CD4-positive, alpha-beta T cell treated with Interleukin-15 for 1 hour (primary cell): ENCODE measurements at places on chromosomes 1 and 21.

GRCh38 chr1:96048572-96049212 is 672.9 kb upstream of the PTBP2 start:
- no peak for DNase-seq

DNA sequence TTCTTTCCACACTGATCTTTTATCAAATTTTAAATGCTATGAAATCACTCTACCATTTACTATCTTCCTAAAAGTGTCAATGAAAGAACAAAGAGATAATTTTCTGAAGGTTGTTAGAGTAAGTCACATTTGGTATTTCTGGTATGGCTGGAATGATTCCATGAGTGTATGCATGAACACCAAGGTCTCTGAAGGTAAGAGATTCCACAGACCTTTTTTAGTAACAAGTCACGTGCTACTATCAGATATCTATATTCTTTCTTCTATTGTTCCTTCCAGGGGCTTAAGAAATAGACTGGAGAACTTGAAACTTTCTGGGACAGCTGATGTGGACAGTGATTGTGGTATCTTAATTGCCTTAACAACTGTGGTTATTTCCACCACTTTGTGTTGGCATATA is 265.0 kb downstream of the SDCCAG8 start:
- DNase-seq, result no peak

- DNase-seq, result no peak
These were observed 77.0 kb downstream of the IARS2 start for GRCh38 chr1:220170836-220171526.

DNA sequence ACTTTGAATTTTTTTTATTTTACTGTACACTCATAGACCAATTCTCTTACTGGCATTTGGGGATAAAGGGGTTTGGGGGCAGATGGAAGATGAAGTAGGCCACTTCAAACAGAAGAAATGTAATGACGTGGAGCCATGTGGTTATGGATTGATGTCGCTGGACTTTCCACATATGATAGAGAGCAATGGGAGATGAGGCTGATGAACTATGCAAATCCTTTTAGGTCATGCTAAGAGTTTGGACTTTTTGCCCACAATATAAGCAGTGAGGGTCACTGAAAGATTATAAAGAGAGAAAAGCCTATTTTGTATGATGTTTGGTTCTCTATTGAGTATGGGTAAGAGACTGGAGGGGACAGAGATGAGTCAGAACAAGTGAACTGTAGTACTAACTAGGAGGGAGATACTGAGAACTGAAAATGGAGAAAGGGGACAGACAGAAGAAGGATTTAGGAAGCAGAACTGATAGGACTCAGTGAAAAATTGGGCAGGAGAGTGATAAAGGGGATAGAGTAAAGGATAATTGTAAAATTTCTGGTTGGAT is 9.2 kb downstream of the C1orf21 start:
- DNase-seq, result no peak

DNA sequence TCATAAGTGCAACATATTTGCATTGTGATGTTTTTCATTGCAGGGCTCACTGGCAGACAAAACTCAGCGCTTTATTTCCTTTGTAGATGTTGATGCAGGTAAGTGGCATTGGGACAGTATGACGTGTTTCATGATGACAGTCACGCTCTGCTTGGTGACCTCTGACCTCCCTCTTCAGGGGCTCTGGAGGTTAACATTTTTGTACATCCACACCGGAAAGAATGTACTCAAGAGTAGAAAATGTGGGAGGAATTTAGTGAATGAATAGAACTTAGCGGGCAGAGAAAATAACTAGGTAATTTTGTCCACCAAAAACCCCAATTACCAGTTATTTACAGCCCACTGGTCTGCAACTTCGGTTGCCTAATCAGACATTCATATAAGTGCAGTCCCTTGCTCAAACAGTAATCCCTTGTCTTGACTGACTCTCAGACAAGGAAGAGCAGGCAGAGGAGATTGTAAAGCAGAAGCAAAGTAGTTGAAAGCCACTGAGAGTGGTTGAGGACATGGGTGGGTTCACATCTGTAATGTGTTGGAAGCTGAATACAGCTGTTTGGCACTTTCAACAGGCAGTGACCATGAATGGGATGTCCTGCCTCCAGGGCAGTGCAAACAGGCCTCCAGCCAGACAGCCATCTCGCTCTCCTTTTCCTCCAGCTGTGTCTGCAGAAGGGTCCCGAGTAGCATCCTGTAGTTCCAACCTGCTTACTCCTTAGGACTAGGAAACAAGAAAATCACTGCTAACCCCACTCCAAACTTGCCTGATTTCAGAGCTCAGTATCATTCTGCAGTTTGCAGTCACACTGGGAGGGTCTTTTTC is 188.9 kb downstream of the NRIP1 start:
- no peak for DNase-seq

GRCh38 chr21:16900685-16901084 is 612.2 kb upstream of the CXADR start:
- no peak for DNase-seq

DNA sequence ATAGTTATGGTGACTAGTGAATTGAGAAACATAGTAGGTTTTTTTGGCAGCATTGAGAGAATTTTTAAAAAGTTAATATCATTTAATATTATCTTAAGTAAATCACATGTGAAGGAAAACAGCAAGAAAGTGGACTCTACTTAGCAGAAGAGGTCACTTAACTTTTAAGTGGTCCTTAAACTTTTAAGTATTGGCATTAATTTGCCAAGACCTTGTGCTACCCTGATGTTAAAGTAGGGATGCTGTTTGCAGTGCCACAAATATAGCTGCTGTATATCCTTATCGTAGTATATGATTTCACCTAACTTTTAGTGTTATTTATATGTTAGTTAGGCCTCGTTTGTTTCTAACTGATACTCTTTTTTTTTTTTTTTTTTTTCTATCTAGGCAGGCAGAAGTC is 40.2 kb downstream of the SMG7 start:
- no peak for DNase-seq

- DNase-seq, result no peak
These were observed 33.9 kb upstream of the COL18A1 start for GRCh38 chr21:45371081-45371480.

DNA sequence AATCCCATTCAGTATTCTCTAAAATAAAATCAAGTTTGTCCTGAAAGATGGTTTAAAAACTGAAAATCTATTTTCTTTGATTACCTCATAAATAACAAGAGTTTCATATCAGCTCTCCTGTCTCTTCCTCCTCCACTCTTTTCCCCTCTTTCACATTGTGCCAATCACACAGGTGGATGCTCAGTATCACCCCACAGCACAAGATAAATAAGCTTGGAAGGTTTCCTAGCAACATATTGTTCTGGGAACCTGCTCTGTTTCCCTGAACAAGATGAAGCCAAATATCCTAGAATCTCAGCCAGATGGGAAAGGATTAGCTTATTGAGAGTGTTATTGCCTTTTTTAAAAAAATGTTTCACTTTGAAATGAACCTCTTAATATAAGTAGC is 45.7 kb upstream of the CACYBP start:
- no peak for DNase-seq

DNA sequence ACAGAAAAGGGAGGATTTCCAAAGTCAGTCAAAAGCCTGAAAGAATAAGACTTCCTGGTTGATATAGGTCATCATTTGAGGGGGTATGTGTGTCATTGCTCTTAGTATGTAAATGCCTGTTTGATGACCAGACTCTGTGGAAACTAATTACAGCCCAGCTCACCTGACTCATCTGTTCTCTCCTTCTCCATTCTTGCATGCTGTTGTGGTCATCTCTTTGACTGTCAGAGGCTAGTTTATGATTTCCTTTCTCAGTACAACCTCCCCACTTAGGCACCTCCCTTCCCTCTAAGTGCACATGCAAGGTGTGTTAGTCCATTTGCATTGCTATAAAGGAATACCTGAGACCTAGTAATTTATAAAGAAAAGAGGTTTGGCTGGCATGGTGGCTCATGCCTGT is 2.4 kb upstream of the C1orf116 start:
- DNase-seq, result no peak
